ENCODE measurements at places on chromosomes 1 and 21.
A peak's percentile ranks its signal among the peaks of the same experiment; 100 is the strongest.

- DNase-seq: no peak
These were observed 301.8 kb downstream of the KCNT2 start for GRCh38 chr1:196306421-196306820.

GRCh38 chr21:41228492-41228891 lies 60.5 kb downstream of the BACE2 start:
- no peak for DNase-seq

DNA sequence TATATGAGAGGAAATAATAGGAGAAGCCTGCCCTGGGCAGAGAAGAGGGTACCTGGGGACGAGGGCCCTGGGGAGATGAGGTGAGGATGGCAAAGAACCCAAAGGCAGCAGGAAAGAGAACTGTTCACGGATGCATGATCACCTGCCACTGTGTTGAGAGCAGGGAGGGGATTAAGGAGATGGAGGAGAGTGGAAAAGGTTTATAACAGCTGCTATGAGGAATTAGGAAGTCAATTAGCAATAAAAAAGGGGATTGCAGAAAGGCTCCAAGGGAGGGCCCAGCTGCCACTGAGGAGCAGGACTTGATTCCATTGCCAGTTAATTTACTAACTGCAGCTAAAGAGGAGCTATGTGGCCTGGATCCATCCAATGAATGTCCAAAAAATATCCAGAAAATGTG lies 61.1 kb downstream of the GFI1 start:
- DNase-seq: no peak

GRCh38 chr1:42434340-42434739 lies 21.5 kb downstream of the ZMYND12 start:
- no peak for DNase-seq

GRCh38 chr21:33894736-33895288 lies 20.8 kb downstream of the ATP5PO start:
- DNase-seq: peak; percentile 88

GRCh38 chr1:236421022-236421421 lies 26.9 kb downstream of the EDARADD start:
- DNase-seq: no peak

DNA sequence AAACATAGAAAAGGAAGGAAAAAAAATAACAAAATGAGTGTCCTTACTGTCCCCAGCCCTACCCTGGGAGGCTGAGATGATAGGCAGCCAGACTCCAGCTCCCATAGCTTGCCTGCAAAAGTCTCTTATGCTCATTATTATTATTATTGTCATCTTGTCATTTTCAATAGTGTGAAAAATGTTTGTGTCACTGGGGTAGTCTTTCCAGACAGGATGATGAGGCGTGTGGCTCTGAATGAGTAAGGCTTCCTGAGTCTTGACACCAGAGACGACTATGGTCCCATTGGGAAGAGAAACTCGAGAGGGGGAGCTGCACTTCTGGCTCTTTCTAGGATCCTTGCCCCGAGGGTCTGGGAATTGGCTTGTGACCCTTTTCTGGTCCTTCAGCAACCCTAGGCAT lies 1.1 kb upstream of the CYB561D1 start:
- DNase-seq: no peak

- no peak for DNase-seq
These were observed 82.3 kb downstream of the HMCN1 start for GRCh38 chr1:185816460-185816859.

- no peak for DNase-seq
These were observed 2.7 kb downstream of the DPT start for GRCh38 chr1:168726281-168726680.

- DNase-seq: no peak
These were observed 569.0 kb downstream of the DPYD start for GRCh38 chr1:97351846-97352245.

DNA sequence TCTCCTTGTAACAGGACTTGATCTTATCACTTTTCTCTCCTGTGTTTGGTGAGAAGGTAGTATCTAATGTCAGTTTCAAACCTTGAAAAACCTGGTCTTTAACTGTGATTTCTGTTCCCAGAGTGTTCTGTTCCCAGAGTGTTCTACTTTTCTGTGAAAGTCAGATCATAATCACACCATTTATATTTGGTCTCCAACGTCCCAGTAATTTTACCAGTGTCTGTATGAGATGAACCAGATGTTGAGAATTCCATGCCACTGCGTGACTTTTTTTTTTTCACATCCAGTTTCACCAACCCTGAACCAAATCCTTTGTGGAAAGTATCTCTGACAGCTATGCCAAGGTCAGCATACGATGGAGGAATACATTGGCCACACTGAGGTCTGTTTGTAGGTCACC lies 365.2 kb downstream of the USP25 start:
- DNase-seq: no peak

- no peak for DNase-seq
These were observed 73.3 kb downstream of the EVI5 start for GRCh38 chr1:92711473-92712165.

GRCh38 chr1:119372503-119373086 lies 4.0 kb downstream of the HAO2 start:
- DNase-seq: no peak

DNA sequence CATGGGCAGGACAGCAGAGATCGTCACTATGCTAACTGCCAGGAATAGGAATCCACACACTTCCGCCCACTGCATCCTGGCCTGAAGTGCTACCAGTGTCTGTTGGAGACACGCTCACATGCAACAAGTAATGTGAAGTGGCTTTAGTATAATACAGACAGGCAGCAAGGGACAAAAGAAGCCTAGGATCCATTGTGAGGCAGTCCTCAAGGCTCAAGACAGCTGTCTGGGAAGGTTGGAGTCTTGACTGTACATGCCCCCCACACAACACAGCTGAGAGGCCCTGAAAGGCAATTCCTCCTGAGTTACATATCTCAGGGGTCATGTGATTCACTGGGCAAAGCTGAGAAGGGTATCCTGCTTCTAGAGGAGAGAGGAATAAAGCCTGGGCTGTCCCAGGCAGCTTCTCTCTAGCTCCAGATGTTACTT lies 39.9 kb upstream of the CD1D start:
- DNase-seq: no peak

- no peak for DNase-seq
These were observed 100.2 kb downstream of the RIPK4 start for GRCh38 chr21:41666641-41667081.

Measured in DND-41 (cell line).